ENCODE measurements at places on chromosomes 5 and 9.

DNA sequence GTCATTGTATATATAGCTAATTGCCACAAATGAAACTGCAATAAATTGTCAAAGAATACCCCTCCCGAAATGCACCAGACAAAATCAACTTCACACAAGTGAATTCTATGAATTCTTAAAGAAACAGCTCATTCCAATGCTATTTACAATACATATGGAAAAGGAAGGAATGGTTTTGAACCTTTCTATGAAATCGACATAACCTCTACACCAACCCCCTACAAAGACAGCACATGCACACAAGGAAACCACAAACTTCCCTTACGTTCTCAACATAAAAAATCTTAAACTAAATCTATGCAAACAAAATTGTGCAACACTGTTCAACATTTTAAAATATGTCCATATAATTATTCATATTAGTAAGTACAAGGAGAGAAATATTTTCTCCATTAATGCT is 39.2 kb downstream of the MARCHF11 start:
- DNase-seq: peak; percentile 14

DNA sequence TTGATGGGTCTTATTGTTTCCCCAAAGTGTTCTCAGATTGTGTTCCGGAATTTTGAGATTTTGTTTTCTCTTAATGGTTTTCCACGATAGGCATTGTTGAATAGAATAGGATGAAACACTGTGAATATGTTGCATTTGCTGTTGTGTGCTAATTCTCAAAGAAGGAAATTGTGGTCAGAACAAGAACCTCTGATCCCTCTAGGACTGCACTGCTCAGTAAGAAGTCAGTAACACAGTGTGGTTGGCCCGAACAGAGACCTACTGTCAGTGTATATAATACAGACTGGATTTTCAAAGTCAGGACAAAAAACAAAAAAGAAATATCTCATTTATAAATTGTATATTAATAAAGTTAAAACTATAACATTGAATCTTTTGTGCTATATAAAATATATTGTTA is 494.8 kb downstream of the MAT2B start:
- DNase-seq: no peak

GRCh38 chr5:116355819-116356601 is 218.6 kb downstream of the SEMA6A start:
- DNase-seq: no peak

DNA sequence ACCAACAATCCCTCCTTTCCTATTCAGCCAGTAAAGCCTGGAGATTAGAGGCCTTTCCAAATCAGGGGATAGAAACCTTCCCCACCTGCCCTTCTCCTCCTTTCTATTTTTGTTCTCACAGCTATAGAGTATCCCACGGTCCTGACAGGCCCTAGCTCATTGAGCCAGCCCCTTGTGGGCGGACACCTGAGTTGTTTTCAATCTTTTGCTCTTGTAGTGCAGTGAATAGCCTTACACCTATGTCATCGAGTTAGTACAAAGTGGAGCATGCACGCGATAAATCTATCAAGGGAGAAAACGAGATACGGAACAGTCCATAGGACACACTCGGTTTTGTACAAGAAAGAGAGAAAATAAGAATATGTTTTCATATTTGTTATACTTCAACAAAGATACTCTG is 77.2 kb downstream of the TSPAN17 start:
- no peak for DNase-seq

DNA sequence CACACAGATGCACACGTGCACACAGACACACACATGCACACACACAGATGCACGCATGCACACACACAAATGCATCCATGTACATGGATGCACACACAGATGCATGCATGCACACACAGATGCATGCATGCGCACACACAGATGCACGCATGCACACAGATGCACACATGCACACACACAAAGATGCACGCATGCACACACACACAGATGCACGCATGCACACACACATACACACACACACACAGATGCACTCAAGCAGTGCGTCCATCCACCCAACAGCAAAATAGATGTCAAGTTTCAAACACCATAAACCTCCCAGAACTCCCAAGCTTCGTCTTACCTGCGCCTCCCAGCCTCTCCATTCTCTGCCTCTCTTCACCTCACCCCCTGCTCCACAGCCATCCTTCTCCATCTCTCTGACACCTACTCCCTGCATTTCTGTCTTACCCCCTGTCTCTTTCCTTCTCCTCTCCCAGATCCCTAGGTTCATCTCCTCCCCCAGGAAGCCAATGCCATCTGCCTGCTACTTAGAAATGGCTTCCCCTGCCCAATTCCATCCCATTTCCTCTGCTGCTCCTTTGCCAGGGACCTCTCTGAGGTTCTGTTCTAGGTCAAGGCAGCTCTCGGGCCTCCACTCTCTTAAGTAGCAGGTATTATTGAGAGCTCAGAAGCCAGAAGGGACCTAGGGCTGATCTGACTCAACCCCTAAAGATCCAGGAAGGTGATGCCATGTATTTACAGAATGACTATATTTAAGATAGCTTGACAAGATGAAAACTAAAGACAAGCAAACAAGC is 297.2 kb downstream of the MED10 start:
- no peak for DNase-seq

- DNase-seq: no peak
These were observed 5.8 kb downstream of the TRAF1 start for GRCh38 chr9:120920806-120921178.

DNA sequence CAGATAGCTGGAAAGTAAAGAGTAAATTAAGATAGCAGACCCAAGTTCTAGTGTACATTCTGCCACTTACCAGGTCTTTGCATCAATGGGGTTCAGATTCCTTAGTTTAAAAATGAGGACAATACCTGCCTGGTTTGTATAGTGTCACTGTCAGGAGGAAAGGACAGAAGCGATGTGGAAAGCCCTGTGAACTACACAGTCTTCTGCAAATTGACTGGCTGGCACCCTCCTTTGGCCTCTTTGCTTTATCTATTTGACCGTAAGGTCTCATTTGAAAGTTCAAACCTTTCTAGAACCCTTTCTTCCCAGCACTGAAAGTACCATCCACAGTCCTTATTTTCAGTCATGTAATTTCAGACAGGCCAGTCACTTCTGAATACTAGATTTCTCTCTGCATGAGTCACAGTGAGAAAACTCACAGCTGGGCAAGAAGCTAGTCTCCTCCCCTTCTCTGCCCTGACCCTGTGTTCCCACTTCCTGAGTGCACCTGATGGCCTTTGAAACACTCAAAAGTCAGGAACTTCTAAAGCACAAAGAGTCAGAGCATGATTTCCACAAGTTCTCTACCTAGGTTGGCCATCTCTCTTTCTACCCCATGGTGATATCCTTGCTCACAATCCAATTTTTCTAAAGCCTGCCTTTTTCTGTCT is 91.3 kb upstream of the RASEF start:
- DNase-seq: no peak

- DNase-seq: no peak
These were observed 16.9 kb upstream of the FBP1 start for GRCh38 chr9:94656200-94656599.

- DNase-seq: no peak
These were observed 18.0 kb upstream of the CDC23 start for GRCh38 chr5:138230981-138231589.

GRCh38 chr5:6576861-6577501 is 55.9 kb downstream of the NSUN2 start:
- peak; percentile 8 for DNase-seq

DNA sequence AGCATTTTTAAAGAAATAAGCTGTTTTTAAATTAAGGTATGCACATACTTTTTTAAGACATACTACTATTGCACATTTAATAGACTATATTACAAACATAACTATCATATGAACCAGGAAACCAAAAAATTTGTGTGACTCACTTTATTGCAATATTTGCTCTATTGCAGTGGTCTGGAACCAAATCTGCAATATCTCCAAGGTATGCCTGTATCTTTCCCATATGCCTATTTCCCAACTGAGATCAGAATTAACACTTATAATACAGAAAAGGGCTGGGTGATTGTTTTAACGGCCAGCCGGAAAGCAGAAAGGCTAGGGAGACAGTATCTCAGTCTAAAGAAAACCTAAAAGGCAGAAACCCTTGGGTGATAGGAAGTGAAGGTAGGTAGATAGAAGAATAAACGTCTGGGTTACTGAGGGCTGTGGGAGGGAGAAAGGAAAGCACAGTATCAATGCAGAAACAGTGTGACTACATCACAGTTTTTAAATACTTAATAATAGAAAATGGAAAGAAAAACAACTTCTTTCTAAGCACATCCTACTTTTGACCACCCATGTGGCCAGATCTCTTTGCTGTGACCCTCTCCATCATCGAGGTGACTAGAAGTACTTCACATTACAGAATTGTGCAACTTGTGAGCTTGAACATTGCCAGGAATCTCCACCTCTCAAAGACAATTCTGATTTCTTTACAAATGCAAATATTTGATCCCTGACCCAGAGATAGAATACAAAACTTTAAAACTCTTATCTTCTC is 126.4 kb downstream of the LPAR1 start:
- DNase-seq: no peak

DNA sequence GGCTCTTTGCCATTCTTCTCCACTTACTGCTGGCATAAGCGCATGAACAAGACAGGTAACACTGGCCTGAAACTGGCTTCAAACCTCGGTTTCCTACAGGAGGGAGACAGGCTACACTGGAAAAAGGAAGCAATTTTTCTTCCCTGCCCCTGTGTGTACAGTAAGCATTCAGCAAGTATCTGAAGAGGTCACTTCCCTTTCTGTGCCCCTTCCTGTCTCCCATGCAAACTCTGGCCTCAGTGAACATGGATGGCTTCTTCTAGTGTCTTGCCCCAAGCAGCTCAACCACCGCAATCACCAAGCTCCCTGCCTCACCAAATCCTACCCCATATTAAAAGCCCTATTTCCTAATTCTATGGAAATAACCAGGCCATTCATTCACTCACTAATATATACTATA is 42.4 kb downstream of the SERINC5 start:
- DNase-seq: no peak

DNA sequence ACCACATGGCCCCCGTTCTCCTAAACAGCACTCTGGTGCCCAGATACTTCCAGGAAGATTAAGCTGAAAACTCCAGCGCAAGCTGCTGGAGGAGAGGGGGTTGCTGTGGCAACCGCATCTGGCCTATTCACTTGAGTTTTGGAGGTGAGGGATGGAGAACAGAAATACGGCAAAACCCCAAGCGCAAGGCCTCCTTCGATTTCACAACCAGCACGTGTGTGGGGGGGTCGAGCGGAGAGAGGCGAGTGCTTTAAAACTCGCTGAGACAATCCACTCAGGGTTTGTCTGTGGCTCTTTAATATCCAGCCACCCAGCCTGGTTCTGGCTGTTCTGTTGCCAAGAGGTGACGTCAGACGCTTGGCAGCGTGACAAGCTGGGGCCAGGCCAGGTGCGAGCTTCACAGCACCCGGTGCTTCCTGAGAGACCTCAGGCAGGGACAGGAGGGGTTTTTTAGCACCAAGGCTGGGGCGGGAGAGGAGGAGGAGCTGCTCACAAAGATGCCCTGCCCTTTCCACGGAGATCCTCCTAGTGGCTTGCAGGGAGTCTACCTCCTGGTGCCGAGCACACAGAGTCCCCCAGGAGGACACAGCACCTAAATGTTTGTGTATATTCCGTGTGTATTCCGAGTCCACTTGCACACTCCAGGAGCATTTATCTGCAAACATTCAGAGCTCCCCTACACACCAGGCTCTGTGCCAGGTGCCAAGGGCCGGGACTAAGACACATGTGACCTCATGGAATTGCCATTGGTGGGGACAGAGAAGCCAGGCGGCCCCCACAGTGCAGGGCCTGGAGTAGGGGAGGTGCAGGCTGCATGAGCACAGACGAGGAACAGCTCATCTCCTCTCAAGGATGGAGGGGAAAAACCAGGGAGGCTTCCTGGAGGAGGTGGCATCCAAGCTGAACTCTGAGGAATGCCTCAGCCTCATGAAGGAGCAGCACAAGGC is 194.6 kb downstream of the OLFM1 start:
- DNase-seq: no peak

- DNase-seq: no peak
These were observed 221.7 kb downstream of the PCSK5 start for GRCh38 chr9:76112151-76112550.

DNA sequence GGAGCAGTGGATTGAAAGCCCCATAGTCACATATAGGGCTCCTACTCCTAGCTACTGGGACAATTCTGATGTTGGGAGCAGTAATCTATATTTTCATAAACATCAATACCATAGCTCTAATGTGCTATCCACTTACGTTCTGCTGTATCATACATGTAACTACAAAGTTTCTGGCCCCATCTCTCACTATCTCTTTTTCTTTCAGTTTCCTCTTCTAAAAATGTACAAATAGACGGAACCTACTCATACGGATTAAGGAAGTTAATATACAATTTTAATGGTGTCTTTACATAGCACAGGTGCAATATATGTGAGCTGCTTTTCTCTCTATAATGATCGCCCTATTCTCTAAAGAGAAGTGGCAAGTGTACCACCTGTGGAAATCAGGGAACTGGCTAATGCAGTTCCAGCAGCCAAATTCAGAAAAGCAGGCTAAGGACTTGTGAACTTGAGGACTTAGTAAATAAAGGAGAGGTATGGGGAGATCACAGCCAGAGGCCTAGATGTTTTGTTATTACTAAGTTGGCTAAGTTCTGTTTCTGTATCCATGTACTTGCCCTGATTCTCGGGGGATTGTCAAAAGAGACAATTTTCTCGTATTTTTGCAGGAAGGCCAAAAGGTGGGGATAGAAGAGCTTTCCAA is 1021.9 kb downstream of the CDH12 start:
- no peak for DNase-seq

DNA sequence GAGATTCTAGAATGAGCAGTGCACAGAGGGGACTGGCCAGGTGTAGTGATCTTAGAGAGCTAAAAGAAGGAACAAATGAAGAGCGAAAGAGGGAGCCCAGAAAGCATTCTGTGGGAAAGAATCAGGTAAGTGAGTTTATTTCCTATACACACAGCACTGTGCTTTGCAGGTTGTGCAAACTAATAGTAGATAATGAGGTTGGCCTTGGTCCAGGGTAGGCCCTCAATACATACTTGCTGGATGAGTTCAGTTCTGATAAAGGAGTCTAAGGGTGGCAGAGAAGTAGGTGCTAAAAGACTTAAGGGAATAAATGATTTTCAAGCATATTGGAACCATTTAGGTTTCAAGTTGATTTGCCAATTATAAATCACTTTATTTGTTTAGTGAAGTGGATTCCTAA is 122.0 kb downstream of the NPR3 start:
- DNase-seq: no peak

GRCh38 chr5:143218517-143219170 is 184.8 kb downstream of the NR3C1 start:
- no peak for DNase-seq

- no peak for DNase-seq
These were observed 17.4 kb upstream of the KCNIP1 start for GRCh38 chr5:170486371-170486770.

DNA sequence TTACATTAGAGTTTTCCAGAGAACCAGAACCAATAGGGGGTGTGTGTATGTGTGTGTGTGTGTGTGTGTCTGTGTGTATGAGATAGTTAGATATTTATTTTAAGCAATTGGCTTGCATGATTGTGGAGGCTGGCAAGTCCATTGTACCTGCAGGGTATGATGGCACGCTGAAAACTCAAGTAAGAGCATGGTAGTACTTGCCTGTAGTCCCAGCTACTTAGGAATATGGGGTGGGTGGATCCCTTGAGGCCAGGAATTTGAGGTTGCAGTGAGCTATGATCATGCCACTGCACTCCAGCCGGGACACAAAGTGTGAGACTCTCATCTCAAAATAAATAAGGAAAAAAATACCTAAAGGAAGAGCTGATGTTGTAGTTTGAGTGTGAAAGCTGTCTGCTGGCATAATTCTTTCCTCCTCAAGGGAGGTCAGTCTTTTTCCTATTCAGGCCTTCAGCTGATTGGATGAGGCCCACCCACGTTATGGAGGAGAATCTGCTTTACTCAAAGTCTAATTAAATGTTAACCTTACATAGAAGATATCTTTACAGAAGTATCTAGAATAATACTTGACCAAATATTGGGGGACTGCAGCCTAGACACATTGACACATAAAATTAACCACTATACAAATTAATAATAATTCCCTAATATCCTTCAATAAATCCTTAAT is 107.6 kb downstream of the FGF1 start:
- DNase-seq: no peak
